ENCODE measurements at places on chromosomes 16 and 17. TPM values are rescaled to one million over a fixed set of nuclear protein-coding genes. Genes with fewer than 3 reads are reported as not detected.

Gene TMEM256
- total RNA-seq: 38.3 TPM

Gene ACSM5
- not detected for total RNA-seq

Gene CTCF
- total RNA-seq: 72.5 TPM

Gene EME1
- total RNA-seq: 0.41 TPM

Gene LGALS9C
- not detected for total RNA-seq

Gene CTRB2
- not detected for total RNA-seq

Gene PFN1
- 585 TPM for total RNA-seq

Gene DPEP3
- total RNA-seq: 1.2 TPM

Gene SMPD3
- 0.75 TPM for total RNA-seq

Gene RDM1
- 1.9 TPM for total RNA-seq

Gene DPH1
- 95.8 TPM for total RNA-seq

Gene SSTR5
- total RNA-seq: not detected

Gene FZD2
- total RNA-seq: not detected

Gene ARHGDIG
- total RNA-seq: 0.96 TPM

Gene ACE
- 56.7 TPM for total RNA-seq

Gene KRTAP17-1
- total RNA-seq: not detected

Gene KRT39
- total RNA-seq: not detected

Gene GRIN2C
- not detected for total RNA-seq

Gene GAS2L2
- not detected for total RNA-seq

Gene STX1B
- 2.4 TPM for total RNA-seq

Gene GNGT2
- 3.3 TPM for total RNA-seq

Gene DCXR
- 68.2 TPM for total RNA-seq

Gene NPW
- not detected for total RNA-seq
